Stimulated activated CD4-positive, alpha-beta T cell treated with anti-CD3 and anti-CD28 coated beads, TNF-alpha, amount 100 ng/mL, for 48 hours (primary cell): ENCODE measurements at places on chromosomes 4 and X.

- DNase-seq: no peak
Measured at GRCh38 chrX:148504506-148504905, 4.1 kb downstream of the AFF2 start.

DNA sequence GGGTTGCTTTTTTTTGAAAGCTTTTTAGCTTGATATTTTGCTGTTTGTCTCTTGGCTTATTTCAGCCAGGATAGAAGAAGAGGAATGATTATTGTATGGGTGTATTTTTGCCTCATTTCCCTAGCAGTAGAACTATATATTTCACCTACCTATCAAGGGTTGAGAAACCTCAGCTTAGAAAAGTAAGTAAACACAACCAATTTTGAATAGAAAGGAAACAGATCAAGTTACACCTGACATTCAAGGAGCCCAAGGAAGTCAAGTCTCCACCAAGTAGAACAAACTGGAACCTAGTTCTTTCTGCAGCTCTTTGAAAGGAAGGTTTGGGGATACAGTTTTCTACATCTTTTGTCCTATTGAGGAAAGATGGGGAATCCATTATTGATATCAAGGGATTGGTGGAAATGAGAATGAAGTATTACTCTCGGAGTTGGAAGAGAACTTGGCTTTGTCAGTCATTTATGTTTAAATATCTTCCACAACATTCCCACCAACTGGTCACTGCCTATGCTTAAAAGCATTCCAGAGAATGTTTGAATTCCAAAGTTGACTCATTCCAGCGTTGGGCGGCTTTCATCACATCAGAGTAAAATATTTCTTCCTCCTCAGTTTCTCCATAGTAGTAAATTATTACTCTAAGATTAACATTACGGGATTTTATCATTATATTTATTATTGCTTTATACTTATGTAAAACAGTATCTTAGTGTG, 207.8 kb upstream of the CNKSR2 start:
- no peak for DNase-seq

DNA sequence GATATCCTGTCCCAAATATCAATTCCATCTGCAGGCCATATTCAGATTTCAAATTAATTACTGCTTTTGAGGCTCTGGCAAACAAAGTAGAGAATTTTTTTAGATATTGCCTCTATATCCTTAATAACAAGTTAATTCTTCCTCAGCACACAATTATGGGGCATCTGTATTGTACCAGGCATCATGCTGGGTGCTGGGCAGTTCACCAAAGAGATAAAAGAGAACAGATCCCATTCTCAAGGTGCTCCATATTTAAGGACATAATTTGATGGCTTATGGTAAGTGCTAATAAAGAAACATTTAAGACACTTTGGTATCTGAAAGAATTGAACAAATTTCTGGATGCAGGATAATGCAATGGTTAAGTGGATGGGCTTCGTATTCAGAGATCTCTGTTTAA, 65.8 kb downstream of the SPCS3 start:
- DNase-seq: no peak

- DNase-seq: no peak
Measured at GRCh38 chr4:162164906-162165510, 1.2 kb upstream of the FSTL5 start.

DNA sequence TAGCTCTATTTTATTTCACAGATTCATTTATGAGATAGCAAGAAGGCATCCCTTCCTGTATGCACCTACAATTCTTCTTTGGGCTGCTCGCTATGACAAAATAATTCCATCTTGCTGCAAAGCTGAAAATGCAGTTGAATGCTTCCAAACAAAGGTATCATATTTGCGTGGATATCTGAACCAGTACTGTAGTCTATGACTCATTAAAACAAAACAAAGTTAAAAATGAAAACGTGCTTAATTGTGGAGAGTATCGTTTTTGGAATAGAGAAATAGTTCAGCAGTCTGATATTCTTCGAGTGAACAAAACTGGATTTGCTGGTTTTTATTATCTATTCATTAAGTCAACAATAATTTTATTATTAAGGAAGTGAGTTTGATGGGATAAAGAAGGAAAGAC, 6.3 kb downstream of the AFP start:
- no peak for DNase-seq
